NCI-H1694 (cell line): ENCODE measurements at places on chromosomes 4 and X.

- DNase-seq = no peak
Measured at GRCh38 chr4:112966701-112967488, 82.6 kb upstream of the ANK2 start.

DNA sequence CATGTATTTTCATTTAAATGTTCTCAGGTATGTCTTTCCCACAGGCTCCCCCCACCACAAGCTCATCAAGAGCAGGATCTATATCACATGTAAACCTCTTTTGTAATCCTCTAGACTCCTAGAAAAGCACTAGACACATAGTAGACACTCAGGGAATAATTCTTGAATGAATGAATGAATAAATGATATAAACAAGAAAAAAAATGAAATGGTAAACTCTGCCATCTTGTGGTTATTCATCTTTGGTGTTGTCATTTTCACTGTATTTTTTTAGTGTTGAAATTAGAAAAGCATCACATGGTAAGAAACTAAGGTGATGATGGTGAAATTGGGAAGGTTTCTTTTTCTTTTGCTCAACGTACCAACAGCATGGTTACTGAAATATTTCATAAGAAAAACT, 34.2 kb upstream of the C1GALT1C1 start:
- peak; percentile 55 for DNase-seq

DNA sequence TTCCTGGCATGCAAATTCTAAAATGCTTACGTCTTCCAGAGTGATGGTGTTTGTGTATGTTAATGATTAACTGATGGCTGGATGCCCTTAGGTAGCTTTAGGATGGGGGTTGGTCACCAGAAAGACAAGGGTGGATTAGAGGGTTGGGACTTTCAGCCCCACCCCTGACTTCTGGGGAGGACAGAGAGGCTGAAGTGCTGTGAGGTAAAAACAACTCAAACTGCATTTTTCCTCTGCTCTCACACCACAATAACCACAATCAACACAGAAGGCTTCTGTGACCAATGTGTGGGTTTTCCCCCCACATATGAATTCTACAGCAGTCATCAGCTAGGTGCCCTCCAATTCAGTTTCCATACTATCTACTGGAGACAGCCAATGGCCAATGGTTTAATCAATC, 18.7 kb upstream of the DDIT4L start:
- no peak for DNase-seq

DNA sequence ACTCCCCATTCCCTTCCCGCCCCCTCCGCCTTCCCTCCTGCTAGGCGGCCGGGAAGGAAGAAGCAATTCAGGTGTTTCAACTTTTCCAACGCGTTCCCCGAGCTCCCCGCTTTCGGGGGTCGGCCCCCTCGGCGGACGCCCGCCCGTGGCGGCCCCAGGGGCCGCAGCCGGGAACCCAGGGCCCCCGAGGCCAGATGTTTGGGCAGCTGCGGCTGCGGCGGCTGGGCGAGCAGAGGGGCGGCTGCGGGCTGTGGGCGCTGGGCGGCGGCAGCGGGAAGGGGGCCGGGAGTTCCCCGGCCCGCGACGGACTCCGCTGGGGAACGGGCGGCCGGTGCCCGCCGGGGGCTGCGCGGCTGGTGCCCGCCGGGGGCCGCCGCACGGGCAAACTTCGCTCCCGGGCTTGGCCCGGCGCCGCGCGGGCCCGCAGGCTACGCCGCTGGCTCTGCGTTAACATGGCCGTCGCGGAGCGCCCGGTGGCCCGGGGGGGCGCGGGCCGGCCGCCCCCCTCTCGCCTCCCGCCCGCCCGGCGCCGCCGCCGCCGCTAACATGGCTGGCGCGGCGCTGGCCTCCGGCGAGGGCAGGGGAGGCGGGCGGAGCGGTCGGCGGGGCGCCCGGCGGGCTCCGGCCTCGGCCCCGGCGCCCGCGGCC, 510 bp downstream of the HMGB3 start:
- no peak for DNase-seq

DNA sequence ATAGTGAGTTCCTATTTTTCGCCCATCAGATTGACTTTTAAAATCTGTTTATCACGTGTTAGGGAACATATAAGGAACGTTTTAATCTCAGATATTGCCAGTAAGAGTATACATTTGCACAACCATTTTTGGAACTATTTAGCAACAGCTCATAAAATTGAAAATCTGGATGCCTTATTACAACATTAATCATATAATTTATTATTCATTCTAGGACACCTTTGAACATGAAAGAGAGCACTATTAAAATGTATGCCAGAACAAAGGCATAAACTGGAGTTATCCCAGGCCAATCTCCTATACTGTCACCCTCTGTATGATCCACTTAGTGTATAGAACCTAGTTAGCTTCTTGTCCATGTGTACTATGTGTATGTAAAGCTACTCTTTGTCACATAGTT, 579.0 kb upstream of the MAGEB2 start:
- no peak for DNase-seq

- DNase-seq = no peak
Measured at GRCh38 chr4:183554878-183555585, 50.2 kb downstream of the ING2 start.

GRCh38 chr4:12697970-12698369, 786.2 kb downstream of the RAB28 start:
- no peak for DNase-seq

- no peak for DNase-seq
Measured at GRCh38 chr4:113781439-113782040, 20.0 kb upstream of the CAMK2D start.

GRCh38 chr4:147927377-147928137, 195.7 kb downstream of the ARHGAP10 start:
- DNase-seq = no peak

GRCh38 chrX:3219667-3220066, 126.8 kb downstream of the MXRA5 start:
- DNase-seq = no peak

DNA sequence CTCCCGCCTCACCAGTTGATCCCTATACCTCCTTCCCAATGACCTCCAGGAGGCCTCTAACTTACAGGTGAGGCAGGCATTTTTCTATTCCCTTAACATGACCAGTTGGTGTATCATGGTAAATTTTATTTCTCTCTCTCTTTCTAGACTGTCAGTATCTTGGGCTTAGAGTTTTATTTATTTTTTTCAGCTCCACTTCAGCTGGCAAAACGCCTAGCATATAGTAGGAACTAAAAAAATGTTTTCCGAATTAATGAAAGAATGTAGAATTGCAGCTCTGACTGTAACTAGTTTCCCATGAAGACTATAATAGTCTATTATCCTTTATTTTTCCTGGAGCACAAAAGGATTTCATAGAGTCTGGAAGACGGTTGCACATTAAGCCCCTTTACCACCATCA, 84.8 kb downstream of the PDE5A start:
- no peak for DNase-seq

GRCh38 chr4:169741569-169741968, 16.2 kb downstream of the HPF1 start:
- DNase-seq = no peak

DNA sequence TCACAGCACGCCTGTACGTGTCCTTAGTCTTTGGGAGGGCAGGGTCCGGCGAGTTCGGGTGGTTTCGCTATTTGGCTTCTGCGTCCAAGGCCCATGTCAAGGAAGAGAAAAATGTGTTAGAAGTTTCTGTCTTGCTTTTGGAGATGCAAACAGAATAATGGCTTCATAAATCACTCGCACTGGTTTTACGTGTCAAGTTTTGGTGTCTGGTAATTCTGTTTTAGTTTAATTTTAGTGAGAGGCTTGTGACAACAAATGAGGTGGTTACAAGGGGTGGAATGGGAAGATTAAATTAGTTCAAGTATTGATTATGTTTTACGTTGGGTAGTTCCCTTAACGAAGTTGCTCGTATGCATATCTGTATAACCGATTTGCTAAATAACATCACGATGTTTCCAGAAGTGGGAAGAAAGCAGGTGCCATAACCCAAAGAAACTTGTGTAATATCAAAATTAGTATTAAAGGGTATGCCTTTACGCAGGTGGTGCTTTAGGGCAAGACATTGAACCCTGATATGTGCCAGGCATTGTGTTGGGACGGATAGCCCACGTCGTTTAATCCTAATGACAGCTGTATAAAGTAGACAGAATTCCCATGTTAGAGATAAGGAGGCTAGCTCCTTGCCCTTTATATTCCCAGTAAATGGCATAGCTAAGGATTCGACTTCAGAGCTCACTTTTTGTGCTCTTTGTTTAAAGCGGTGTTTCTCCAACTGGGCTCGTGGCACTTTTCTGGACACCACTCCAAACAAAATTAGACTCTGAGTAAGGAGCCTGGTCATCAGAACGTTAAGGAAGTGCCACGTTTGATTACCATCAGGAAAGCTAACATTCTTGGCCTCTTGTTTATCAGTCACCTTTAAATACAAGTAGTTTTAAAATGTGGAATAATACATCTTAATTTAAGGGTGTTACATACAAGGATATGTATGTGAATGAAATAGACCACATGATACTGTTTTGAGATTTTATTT, 843 bp downstream of the RPL34 start:
- no peak for DNase-seq

GRCh38 chr4:6122496-6122895, 77.9 kb downstream of the JAKMIP1 start:
- DNase-seq = no peak

GRCh38 chrX:103687696-103688201, 1.2 kb upstream of the MORF4L2 start:
- peak; percentile 82 for DNase-seq

DNA sequence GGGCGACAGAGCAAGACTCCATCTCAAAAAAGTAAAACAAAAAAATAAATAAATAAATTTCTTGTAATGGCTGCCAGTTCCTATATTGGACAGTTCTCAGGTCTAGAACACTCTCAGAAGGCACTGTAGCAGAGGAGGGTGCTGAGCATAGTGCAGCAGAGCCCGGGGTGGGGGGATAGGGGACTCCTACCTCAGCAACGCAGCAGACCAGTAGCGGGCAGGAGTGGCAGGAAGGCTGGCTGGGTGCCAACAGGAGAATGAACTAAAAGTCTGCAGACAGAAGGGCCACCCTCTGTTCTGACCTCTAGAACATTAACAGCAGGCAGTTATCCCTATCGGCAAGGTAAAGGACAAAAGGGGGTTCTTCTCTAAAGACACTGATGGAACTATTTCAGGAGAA, 20.2 kb downstream of the PDK3 start:
- no peak for DNase-seq

DNA sequence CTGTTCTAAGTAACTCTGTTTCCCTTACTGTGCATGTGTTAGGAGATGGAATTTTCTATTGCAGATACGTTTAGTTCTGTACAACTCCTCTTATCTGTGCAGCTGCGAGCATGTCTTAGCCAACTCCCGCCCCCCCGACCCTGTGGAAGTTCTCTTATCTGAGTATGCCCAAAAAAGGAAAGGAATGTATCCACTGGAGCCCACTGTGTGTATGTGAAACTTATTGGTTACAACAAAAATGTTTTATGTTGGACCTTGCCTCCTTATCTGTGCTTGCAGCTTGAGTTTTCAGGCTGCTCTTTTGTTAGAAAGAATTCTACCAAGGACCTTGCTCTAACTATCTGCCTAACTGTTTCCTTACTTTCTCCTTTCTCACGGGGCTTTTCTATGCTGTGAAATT, 24.2 kb upstream of the DCAF8L2 start:
- no peak for DNase-seq

DNA sequence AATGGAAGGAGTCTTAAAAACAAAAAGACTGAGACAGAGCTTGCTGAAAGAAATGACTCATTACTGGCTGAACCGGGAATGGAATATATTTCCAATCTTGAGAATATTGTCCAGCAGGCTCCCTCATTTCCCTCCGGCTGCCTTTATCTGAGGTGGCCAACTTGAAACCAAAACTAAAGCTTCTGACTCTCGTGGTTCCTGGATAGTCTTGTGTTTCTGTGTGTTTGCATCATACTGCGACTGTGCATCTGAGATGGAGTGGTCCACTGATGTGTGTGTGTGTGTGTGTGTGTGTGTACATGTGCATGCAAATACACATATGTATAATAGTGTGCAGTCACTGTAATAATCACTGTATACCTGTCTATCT, 145.6 kb upstream of the SCML1 start:
- no peak for DNase-seq

DNA sequence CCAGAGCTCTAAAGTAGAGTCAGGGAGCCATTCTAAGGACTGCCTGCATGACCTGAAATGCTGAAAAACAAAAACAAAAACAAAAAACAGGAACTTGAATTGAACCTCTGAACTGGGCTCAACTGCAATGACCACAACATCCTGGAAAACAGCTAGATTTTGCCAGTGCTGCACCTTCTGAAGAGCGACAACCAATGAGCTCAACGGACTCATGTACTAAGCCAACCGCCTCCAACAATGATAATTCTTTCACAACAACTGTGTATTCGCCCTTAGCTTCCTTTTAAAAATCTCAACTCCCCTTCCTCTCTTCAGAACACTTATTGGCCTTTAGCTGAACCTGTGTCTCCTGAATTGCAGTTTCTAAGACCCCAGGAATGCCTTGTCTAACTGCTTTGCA, 69.8 kb downstream of the HAUS3 start:
- DNase-seq = no peak

DNA sequence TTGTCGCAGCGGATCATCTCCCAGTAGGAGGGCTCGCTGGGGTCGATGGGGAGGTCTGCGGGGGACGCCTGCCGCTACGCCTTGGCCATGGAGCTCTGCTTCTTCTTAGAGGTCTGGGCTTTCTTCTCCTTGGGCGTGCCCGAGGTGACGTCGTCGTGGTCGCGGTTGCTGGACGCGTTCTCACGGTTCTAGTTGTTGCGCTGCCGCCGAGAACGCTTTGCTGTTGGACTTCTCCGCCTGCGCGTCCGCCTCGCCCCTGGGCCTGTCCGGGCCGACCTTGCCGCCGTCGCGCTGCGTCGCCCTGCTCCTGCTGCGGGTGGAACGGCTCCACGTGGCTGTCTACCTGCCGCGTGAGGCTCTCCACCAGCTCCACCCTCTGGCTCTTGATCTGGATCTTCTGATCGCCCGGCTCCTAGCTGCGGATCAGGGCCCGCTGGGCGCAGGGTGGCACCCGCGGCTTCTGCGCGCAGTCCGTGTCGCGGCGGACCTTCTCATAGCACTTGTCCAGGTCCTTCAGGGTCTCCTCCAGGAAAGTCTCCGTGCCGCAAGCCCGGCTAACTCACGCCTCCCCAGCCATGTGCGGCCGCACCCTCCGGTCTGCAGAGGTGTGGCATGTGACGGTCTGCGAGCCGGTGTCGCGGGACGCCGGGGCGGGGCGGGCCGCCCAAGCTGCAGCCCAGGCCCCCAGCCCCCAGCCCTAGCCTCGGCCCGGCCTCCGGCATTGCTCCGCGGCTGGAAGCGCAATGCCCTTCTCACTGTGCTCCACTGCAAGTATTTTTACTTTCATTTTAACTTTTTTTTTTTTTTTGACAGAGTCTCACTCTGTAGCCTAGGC, 40.5 kb upstream of the OGT start:
- DNase-seq = no peak

GRCh38 chrX:110359273-110359672, 625 bp downstream of the RTL9 start:
- no peak for DNase-seq
